SK-N-MC (cell line): ENCODE measurements at places on chromosomes 5 and 9.

- no peak for DNase-seq
Observed at GRCh38 chr9:128138001-128138400, 10.5 kb upstream of the PTGES2 start.

DNA sequence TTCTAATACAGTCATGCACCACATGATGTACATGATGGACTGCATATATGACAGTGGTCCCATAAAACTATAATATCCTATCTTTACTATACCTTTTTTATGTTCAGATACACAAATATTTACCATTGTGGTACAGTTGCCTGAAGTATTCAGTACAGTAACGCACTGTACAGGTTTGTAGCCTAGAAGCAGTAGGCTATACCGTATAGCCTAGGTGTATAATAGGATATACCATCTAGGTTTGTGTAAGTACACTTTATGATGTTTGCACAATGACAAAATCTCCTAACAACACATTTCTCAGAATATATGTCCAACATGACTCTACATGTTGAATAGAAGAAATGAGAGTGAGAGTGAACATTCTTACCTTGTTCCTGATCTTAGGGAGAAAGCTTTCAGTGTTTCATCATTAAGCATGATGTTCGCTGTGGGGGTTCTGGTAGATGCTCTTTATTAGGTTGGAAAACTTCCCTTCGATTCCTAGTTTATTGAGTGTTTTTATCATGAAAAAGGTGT is 31.8 kb downstream of the AMBP start:
- DNase-seq = no peak

DNA sequence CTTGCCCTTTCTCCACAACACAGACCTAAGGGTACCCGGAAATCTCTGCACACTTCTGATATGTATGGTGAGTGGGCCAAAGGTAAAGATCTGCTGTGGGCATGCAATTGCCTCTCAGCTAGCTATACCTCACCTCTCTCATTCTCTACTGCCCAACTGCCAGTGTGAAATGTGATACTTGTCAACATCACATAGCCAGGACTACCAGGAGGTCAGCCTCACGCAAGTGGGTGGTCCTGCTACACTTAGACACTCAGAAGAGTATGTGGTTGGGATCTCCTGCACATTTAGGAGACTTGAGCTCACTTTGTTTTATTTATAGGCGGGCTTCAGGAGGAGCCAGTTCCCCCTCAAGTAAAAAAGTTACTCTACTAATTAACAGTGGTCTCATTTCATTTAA is 88.0 kb upstream of the MAN2A1 start:
- no peak for DNase-seq

- no peak for DNase-seq
Observed at GRCh38 chr9:89739511-89739910, 134.7 kb downstream of the GADD45G start.

GRCh38 chr9:136439481-136440408 is at the start of gene INPP5E:
Gene INPP5E (minus strand): TSS chr9:136439845. CDS start chr9:136439419, 426 bp downstream.
- no peak for DNase-seq

GRCh38 chr9:135211524-135211890 is 124.0 kb downstream of the OLFM1 start:
- DNase-seq = no peak

- no peak for DNase-seq
Observed at GRCh38 chr9:100774962-100775361, 197.1 kb downstream of the CAVIN4 start.

GRCh38 chr9:115157245-115157674 is 39.3 kb upstream of the TNC start:
- DNase-seq = no peak

DNA sequence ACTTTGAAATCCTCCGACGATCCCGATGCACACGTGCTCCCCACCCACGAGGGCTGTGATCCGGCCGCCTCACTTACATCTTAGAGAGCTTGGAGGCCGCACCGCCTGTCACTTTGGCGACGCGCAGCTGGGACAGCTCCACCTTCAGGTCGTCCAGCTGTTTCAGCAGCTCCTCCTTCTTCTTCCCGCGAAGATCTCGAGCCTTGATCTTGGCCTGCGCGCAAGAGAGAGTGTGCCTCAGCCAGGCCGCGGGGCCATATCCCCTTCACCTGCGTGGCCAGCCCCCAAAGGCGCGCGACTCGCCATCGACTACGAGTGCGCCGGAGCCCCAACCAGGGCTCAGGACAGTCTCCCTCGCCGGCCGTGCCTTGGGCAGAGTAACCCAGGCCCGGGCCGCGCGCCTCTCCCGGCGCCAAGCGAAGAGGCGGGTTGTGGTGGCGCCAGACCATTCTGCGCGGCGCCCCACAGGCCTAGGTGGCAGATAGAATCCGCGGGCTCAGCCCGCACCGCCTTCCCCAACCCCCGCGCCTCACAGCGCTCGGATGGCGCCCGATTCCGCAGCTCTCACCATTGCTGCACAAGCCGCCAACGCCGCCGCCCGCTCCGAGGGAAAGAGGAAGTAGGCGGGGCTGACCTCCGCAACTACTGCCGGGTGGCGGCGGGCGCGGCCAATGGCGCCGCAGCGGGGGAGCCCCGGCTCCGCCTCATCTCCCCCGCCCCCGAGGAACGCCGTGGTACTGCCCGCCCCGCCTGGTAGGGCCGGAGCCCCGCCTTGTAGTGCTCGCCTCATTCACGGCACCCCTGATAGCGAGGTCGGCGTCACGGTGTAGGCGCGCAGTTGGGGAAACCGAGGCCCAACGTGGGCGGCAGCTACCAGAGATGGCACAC is at the start of the genes ARPC5L and RPL35:
Gene ARPC5L (plus strand): TSS at position 789 of the 888 bp plus-strand sequence. CDS start 7,161 bp downstream, outside the sequence.
Gene RPL35 (minus strand): TSS at position 616 of the 888 bp plus-strand sequence. CDS start 45 bp downstream, at position 571.
- DNase-seq = no peak

GRCh38 chr5:69217151-69217511 is 17.6 kb upstream of the CDK7 start:
- DNase-seq = no peak

DNA sequence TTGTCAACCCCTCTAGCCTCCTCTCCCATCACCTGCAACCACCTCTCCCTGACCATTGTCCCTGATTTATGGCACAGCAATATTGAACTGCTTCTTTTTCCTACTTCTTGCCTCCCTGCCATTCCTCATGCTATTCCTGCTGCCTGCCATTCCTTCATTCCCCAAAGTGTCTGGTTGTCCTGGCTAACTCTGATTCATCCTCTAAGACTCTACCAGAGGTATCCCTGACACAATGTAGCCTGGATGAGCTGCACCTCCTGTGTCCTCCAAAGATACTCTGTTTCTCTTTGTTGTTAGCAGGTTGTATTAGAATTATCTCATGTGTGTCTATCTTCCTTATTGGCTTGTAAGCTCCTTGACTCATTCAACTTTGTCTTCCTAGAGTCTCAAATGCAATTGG is 53.5 kb upstream of the PTPN3 start:
- no peak for DNase-seq

- DNase-seq = no peak
Observed at GRCh38 chr9:128216781-128217553, 13.8 kb downstream of the DNM1 start.

DNA sequence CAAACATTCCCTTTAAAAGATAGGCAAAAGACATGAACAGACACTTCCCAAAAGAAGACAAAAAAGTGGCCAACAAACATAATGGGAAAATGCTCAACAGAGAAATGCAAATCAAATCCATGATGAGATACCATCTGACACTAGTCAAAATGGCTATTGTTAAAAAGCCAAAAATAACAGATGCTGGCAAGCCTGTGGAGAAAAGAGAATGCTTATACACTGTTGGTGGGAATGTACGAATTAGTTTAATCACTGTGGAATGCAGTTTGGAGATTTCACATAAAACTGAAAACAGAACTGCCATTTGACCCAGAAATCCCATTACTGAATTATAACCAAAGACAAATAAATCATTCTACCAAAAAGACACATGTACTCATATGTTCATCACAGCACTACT is 58.3 kb upstream of the WDR41 start:
- DNase-seq = no peak

- DNase-seq = no peak
Observed at GRCh38 chr9:104802110-104802509, 38.2 kb downstream of the NIPSNAP3B start.

DNA sequence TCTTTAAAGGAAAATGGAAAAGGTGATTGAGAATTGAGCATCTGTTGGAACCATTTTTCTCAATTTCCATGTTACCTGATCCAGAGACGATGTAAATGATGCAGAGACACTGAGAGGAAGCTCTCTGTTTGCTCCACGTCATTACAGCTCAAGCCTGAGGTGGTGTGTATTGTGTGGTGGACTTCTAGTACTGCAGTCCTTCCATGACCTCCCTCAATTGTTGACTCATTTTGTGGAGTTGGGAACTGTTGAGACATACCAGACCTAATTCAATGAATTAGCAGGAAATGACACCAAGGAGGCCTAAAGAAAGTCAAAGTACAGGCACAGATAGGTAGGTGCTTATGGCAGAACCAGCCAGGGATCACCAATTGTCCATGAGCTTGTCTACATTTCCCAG is 15.6 kb upstream of the LVRN start:
- DNase-seq = no peak

- DNase-seq = no peak
Observed at GRCh38 chr5:110290542-110290941, 435.9 kb downstream of the TMEM232 start.

DNA sequence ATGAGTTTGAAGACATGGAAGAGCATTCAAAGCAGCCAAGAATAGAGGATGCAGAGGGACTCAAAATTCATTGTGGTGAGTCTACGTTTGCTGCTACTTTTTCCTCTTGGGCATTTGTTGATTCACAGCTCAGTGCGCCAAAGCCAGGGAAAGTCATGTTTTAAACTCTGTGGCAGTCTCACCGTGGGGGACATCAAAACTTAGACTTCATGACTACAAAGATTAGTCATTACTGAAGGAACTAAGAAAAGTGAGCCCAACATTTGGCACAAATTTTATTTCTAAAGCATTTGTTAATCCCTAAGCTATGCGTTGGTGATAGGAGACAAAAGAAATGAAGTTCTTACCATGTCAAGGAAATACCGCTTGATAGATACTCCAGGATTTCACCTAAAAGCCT is 73.7 kb upstream of the MTAP start:
- DNase-seq = no peak

DNA sequence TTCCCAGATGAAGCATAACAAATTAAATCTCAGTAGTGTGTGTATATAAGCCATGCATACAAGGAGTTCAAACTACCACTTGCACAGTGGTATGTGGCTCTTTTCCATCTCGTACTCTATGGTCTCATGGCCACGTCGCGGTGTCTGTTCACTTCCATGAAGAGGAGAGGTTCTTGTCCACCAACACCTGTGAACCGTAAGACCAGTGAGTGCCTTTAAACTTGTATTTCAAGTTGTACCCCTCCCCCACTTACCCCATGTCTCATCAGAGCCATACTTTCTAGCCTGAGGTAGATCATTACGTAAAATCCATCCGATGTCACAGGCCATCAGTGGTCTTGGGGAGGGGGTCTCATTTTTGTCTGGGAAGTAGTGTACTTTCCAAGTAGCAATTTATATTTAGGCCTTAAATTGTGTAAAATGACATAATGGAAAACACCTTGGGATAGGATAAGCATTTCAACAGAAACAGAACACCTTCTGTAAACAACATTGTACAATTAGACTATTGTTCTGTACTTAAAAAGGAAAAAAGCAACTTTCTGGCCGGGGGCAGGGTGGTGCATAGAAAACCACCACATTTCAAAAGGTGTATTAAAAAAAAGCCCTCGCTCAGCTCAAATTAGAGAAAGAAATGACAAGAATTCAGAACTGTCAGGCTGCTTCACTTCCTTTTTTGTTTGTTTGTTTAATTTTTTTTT is 163.0 kb downstream of the SMARCA2 start:
- DNase-seq = no peak

- no peak for DNase-seq
Observed at GRCh38 chr5:138354926-138355378, 2.5 kb downstream of the KDM3B start.

DNA sequence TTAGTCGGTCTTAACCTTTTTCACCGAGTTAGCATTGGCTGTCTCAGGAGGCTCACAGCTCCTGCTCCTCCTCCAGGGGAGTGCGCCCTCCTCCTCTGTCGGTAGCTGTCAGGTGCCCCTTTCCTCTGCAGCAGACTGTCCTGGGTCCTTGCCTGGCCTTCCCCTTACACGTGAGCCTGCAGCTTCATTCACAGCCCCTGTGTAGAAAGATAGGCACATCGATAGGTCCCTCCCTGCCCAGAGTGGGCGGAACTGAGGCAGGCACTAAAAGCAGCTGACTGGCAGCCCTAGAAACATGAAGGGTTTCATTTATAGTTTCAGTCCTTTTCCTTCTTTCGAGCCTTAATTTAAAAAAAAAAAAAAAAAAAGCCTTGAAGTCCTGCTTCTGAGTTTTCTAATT is 17.2 kb downstream of the TENT4A start:
- DNase-seq = no peak

GRCh38 chr5:54013556-54014194 is 296.7 kb downstream of the ARL15 start:
- DNase-seq = no peak

- DNase-seq = no peak
Observed at GRCh38 chr5:168269937-168270330, 21.5 kb upstream of the WWC1 start.

DNA sequence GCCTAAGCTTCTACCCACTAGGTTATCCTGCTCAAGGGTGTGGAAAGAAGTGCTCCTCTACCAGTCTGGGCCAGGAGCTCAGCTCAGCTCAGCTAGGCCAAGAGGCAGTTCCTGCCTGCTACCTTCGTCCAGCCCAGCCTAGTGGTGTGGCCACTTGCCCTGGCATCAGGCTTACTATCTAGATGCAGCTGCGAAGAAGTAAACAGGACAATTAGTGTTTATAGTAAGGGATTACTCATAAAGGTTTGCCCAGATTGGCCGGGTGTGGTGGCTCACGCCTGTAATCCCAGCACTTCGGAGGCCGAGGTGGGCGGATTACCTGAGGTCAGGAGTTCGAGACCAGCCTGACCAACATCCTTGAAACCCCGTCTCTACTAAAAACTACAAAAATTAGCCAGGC is 12.8 kb upstream of the SPATA24 start:
- DNase-seq = no peak
